ENCODE measurements at places on chromosomes 13 and 19. TPM values are rescaled to one million over a fixed set of nuclear protein-coding genes. Genes with fewer than 3 reads are reported as not detected.

- DNase-seq: peak; percentile 64
Observed at GRCh38 chr19:8575467-8575997, 1.7 kb downstream of the MYO1F start.

Gene HAUS5
- 39.7 TPM for total RNA-seq

GRCh38 chr19:14786421-14786851 lies 8.1 kb upstream of the ADGRE2 start:
- DNase-seq: peak; percentile 63

- no peak for DNase-seq
Observed at GRCh38 chr13:105471673-105472072, 1063.8 kb downstream of the EFNB2 start.

DNA sequence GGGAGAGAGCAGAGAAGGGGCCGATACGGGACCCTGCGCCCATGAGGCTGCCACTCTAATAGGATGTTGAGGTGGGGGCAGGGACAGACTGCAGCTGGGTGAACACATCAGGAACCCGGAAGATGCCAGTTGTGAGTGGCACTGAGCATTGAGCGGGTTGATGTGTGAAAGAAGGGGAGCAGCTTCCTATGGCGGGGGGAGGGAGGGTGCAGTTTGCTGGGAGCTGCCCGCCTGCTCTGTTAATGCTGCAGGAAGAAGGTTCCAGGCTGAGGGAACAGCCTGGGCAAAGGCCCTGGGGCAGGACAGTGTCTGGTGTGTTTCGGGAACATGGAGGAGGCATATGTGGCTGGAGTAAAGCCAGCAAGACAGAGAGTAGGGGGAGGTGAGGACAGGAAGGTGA lies 29.8 kb downstream of the DNM2 start:
- DNase-seq: peak; percentile 22

Measured in activated CD4-positive, alpha-beta T cell treated with anti-CD3 and anti-CD28 coated beads for 36 hours (primary cell).